ENCODE measurements at places on chromosomes 1 and 21.

DNA sequence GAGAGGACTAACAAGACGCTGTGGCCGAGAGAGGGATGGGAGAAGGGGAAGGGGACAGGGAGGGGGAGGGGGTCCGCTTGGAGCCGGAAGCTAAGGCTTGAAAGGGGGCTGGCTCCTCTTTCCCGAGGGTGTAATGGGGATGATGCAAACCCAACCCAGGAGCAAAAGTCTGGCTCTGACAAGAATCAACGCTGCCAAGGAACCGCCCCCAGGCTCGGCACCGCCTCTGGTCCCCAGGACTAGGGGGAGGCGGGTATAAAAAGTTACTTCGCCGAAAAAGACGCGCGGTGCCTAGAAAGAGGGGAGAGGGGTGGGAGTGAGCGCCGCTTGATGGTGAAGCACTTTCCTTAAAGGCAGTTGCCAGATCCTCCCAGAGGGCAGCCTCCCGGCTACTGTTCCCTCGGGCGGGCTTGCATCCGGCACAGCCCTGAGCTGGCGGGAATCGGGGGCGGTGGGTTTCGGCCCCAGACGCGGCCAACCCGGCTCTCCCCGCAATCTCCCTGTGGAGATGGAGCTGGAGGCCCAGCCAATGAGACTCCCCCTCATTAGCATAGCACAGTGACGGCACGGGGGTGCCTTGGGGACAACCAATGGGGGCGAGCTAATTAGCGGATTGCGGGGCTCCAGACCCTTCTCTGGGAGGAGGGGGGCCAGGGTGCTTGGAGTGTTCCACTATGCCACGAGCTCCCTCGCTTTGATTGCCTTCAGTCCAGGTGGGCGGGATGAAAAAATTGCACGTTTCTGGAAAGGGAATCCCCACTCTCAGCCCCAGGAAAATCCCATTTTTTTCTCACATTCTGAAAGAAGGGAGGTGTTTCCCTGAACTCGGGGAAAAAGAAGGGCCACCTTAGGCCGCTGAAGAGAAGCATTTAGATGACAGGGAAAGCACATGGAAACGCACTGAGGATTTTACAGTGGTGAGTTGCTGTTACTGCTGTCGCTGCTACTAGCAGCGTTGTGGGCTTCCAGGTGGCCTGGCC, at the start of gene KCNT2:
KCNT2 (minus strand) TSS at position 51 of the 980 bp plus-strand sequence. CDS start 131 bp downstream, outside the sequence.
- DNase-seq, result no peak

DNA sequence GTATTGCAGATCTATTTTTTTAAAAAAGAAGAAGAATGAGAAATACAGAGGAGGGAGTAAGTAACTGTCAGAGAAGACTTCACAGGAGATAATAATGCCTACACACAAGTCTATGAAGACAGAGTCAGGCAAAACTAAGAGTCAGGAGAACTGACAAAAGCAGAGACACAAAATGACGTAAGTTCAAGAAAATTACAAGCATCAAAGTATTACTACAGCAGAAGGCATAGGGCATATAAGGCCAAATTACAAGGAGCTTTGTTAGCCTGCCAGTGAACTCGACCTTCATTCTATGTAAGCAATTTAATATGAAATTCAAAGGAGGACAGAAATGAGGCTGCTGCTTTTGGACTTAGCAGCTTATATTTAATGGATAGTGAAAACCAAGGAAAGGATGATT, 23.7 kb downstream of the FAF1 start:
- DNase-seq, result no peak

DNA sequence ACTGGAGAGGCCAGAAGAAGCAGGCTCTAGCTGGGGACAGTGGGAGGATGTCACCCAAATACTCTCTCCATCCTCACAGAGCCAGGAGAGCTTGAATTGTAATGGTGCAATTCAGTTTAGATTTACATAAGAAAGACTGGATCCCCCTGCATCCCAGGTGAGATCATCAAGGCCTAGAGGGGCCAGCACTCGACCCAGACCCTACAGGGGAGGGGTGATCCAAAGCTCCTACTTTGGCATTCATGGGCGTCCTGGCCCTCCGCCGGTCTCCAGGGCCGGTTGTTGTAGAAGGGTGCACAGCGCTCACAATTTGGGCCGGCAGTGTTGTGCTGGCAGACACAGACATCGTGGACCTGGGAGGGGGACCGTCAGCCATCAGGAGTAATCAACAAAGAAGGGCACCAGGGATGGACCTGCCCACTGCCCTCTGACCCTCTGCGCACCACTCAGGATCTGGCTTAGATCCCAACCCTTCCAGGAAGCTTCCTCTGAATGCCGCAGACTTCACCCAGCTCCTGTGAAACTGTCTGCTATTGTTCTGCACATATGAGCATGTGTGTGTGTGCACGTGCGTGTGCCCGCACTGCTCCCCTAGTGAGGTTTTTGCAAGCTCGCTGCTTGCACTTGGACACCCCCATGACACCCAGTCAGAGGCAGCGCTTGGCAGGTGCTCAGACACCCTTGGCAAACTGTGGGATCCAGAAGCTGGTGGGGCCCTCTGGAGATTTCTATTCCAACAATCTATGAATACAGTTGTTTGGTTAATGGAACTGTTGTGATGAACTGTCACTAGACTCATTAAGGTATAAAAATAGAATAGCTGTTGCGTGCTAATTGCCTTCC, 21.6 kb downstream of the LAMB3 start:
- DNase-seq, result no peak

DNA sequence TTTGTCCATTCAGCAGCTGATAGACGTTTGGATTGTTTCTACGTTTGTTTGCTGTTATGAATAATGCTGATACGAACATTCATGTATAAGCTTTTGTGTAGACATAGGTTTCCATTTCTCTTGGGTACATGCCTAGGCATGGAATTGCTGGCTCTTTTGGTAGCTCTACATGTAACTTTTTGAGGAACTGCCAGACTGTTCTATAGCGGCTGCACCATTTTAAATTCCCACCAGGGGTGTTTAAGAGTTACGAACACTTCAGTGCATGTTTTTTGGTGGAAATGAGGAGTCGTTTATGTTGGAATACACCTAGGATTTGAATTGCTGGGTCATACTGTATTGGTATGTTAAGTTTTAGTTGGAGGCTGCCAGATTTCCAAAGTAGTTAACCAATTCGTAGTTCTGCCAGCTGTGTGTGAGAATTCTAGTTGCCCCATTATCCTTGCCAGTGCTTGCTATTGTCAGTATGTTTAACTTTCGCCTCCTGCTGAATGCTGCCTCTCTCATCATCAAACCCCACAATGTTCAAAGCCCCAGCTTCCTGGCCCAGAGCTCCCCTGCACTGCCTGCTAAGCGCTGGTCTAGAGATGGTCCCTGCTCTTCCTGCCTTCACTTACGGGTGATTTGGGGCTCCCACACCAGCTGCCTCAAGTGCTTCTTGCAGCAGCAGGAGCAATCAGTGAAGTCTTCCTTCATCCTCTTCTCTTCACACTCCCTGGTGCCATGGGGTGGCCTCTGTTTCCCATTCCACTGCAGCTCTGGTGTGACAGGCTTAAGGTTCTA, 81.0 kb downstream of the MAN1C1 start:
- peak; percentile 24 for DNase-seq

DNA sequence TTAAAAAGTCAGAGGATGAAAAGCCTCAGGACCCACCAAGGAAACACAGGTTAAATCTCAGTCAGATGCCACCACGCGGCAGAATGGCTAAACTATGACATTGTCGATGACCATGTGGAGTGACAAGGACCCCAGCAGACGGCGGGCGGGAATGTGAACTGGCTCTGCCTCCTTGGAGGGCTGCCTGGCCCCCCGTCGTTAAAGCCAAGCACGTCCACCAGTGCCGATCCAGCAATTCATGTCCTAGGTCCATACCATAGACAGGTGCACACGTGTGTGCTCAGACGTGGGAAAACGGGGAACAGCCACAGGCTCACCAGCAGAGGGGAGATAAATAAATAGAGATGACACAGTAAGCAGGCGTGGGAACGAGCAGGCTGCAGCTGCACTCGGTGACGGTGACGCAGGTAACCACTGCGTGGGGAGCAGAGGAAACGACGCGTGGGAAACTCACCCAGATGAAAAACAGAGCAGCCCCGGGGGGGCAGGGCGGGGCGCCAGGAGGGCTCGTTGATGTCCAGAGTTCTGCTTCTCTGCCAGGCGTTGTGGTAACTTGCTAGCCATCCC, 28.3 kb upstream of the PCBP3 start:
- DNase-seq, result peak; percentile 94

Data from activated CD4-positive, alpha-beta T cell treated with anti-CD3 and anti-CD28 coated beads, Interleukin-2, amount 50 U/mL, for 1 hour (primary cell).